ENCODE measurements at places on chromosomes 6 and 20. TPM values are rescaled to one million over a fixed set of nuclear protein-coding genes. Genes with fewer than 3 reads are reported as not detected.

- no peak for DNase-seq
Observed at GRCh38 chr6:17096652-17097051, 5.2 kb upstream of the STMND1 start.

- DNase-seq = no peak
Observed at GRCh38 chr6:57302477-57302876, 15.0 kb upstream of the PRIM2 start.

DNA sequence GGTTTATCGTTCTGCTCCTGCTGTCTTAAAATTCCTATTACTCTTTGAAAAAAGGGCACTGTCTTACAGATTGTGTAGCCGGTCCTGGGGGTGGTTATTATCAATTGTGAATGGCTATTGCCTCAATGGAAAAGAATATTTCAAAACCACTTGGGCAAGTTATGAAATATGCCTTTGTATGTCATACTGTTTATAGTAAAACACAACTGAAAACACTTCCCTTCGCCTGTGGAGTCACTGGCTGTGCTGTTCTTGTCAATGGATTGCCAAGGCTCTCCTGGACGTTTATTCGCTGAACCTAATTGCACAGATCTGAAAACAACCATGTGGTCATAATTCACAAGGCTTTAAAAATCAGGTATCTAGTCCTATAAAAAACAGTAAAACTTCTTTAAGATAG, 47.8 kb upstream of the TAGAP start:
- no peak for DNase-seq

DNA sequence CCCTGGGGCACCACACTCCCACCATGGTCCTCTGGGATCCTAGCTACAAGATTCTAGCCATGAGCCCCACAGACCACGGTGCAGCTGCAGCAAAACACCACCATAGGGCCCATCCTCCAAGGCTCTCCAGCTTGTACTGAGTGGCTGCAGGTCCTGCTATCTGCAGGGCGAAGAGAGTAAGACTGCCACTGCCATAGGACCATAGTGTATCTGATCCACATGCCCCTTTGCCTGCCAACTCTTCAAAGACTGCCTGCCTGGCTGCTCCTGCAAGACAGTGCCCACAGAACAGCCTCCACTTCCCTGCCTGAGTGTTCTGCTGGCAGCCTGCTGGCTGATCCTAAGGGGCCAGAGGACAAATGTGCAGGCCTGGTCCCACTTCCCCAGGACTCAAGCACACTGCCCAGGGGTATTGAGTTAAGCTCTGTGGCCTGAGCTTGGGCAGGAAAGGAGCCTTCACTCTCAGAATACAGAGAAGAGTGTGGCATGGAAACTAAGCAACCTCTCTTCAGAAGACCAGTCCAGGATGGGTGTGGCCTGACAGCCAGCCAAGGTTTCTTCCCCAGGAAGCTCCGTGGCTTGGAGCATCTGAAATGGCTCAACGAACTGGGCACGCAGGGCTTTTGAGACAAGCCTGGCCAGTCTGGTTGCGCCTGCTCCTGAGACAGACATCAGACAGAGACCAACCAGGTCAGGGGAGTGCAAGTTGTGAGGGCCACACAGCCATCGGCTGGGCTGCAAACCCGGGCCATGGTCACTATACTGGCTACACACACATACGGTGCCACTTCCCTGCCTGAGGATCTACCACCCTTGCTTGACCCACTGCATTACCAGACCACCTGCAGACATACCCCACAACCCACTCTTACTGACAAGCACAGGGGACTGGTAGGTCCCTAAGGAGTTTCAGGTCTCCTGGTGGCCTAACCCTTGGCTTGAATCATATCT, 54.5 kb downstream of the RNGTT start:
- no peak for DNase-seq

DNA sequence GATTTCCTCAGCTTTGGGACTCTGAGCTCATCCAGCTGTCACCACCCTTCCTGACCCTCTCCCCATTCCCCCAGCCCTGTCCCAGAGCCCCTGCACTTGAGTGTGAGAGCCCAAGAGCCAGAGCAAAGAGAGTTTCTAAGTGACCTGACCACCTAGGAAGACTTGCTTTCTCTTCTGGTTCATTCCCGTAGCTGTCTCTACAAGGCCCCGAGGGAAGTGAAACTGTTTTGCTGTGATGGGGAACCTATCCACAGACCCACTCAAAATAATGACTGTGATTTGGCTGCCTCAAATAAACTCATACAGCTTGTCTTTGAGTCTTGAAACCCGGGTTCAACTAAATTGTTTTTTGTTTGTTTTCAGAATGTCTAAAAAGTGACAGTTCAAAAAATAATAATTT, 74.6 kb upstream of the XRN2 start:
- DNase-seq = no peak

DNA sequence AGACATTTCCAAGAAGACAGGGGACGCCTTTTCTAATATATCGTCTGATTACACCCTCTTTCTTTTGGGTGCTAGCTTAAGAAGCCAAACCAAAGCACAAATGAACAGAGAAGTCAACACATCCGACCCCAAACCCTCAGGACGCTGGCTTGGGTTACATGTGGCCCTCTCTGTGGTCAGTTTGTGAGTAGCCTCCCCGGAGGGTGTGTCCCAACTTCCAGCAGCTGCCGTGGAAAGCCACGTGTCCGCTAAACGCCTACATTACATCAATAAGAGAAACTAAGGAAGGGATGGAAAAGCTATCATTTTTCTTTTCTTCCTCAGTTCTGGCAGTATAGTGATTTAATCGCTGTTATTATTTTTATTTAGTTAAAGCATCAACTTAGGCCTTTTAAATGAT, 487 bp upstream of the BMP6 start:
- no peak for DNase-seq

DNA sequence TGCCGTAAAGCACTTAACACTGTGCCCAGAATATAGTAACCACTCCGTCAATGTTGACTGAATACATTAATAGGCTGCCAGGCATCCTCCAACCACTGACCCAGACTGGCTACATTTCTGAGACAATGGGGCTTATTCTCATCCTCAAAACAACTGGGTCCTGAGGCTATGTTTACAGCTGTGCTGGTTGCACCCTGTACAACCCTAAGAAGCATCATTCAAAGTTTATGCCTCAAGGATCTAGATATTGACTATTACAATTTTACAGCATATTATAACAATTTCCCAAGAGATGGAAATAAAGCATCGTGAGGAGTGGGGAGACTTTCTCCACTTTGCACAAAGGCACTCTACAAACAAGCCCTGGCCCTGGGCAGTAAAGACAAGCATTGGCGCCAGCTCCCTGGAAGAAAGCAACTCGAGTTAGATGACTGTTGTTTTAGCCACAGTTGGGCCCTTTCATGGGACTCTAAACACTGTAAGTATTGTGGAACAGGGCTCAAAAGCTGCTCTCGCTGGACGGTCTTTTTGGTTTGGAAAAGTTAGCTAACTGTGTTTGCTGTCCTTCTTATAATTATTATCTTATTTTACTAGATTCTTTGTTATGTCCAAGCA, 30.2 kb downstream of the MYLIP start:
- no peak for DNase-seq

Gene PAX1
- not detected for total RNA-seq

GRCh38 chr6:65649392-65649791, 57.6 kb downstream of the EYS start:
- DNase-seq = no peak

Gene CALHM4
- total RNA-seq = 1.8 TPM

Measured in suprapubic skin (tissue), 4 donors.